Trophoblast cell (in vitro differentiated cells and primary cell): ENCODE measurements at places on chromosomes 4 and X.

DNA sequence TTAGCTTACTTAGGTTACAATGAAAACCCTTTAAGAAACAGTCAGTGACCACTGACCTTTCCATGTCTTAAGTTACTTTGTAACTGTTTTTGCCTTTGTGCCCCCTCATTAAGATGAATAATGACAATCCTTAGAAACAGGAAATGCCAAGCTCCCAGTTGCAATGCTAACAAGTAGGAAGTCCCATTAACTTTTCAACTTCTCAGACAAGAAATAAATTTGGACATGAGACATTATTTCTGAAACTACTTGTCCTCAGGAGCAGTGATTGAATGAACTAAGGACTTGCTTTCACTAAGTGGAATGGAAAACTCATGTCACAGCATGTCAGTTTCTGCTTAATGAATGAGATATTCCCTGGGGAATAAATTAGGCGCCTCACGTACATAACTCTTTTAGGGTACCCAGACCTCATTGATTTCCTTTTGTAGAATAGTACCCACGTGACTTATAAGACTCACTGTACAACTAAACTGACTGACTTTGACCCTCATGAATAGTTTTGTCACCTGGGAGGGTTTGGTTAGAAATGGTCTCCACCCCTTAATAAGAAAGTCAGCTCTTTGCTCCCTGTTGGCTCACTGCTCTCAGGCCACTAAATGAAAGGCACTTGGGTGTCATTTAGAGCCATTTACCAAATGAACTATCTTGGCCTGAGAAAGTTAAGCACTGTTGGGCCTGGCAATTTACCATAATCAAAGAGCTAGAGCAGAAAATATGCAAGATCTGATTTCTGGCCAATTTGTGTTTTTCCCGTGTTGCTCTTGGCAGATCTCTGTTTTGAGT, 383.9 kb downstream of the RPA4 start:
- no peaks in the 10 kb centered on the region for H3K4me1 ChIP-seq
- H3K27ac ChIP-seq: no peak overlapping the region
- no peak overlapping the region for H3K4me3 ChIP-seq
- no peaks in the 10 kb centered on the region for H3K36me3 ChIP-seq

DNA sequence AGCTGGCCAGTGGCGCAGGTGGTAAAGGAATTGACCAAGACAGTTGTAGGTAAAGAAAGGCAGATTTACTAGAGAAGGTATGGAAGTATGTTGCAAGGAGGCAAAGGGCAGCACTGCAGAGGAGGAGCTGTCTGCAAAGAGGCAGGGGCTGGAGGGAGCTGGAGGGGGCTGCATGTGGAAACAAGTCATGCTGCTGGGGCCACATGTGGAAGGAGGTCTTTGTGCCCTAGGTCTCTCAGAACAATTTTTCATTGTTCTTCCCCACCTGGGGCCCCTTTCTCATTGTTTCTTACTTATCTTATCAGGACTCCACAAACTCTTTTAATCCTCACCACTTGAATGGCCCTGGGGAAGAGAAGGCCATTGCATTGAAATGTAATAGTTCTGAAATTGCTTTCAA, 144.8 kb upstream of the PLAC1 start:
- H3K4me3 ChIP-seq: no peak overlapping the region
- H3K27ac ChIP-seq: no peak overlapping the region
- no peak for DNase-seq

- H3K4me3 ChIP-seq: no peak overlapping the region
- no peak for DNase-seq
- no peaks in the 10 kb centered on the region for H3K27me3 ChIP-seq
- no peaks in the 10 kb centered on the region for H3K4me1 ChIP-seq
Observed at GRCh38 chr4:60619531-60620305, 580.4 kb upstream of the ADGRL3 start.

- H3K27ac ChIP-seq: no peak overlapping the region
- H3K4me3 ChIP-seq: no peak overlapping the region
- peaks cover 2% of the 10 kb centered on the region for H3K4me1 ChIP-seq
- H3K36me3 ChIP-seq: no peaks in the 10 kb centered on the region
- DNase-seq: no peak
Observed at GRCh38 chr4:156576946-156577345, 394.7 kb downstream of the PDGFC start.

GRCh38 chrX:80181079-80181478, 166.5 kb downstream of the TBX22 start:
- H3K27ac ChIP-seq: no peak overlapping the region
- no peak for DNase-seq
- H3K27me3 ChIP-seq: no peaks in the 10 kb centered on the region
- H3K36me3 ChIP-seq: no peaks in the 10 kb centered on the region

DNA sequence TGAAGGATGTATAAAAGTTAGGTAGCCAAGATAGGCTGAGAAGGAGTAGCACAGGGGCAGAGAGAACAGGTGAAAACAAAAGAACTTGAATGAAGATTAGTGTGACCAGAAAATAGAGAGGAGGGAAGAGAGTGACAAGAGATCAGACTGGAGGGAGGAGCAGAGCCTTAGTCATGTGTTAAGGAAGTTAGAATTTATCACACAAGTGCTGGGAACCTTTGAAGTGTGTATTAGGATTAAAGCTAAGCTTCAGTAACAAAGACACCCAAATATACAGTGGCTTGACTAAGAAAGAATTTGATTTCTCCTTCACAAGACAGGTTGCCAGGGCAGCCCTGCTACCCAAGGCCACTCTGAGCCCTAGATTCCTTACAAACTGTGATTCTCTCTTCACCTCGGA, 10.7 kb upstream of the CCDC149 start:
- H3K36me3 ChIP-seq: no peaks in the 10 kb centered on the region
- no peak overlapping the region for H3K4me3 ChIP-seq
- DNase-seq: no peak
- H3K4me1 ChIP-seq: no peaks in the 10 kb centered on the region
- no peaks in the 10 kb centered on the region for H3K27me3 ChIP-seq
- H3K27ac ChIP-seq: no peak overlapping the region

DNA sequence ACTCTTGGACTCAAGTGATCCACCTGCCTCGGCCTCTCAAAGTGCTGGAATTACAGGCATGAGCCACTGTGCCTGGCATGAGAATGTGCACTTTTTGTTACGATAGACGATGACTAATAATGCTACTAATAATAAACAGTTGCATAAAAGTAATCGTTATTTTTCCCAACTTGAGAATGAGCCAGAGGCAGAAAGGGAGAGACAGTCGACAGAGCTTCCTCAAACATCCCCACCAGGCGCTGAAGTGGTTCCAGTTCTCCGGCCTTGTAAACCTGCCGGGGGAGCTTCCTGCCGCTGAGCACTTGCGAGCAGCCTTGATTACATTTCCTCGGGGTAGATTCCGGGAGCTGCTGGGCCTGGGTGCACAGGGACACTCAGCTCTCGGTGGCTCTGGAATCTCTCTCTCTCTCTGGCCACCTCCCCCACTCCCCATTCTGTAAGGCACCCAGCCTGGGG, 8.9 kb upstream of the HTRA3 start:
- DNase-seq: peak; percentile 86
- H3K27me3 ChIP-seq: no peaks in the 10 kb centered on the region
- H3K27ac ChIP-seq: peak overlapping the region; percentile 78
- H3K4me1 ChIP-seq: peaks cover 35% of the 10 kb centered on the region
- H3K36me3 ChIP-seq: no peaks in the 10 kb centered on the region

DNA sequence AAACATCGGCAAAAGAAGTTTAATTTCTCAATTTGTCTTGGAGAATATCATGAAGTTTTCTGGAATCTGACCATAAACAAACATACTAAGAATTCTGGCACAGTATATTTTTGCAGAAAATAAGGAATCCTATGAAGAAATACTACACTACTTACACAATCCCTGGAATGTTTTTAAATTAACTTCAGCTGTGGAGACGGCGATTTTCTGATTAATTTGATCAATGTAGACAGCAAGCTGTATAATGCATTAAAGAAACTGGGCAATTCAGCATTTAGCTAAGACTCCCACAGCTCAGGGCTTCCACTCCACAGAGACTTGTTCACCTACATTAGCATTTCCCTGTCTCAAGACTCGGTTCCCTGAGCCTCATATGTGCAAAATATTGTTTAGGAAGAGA, 12.2 kb downstream of the EGFL6 start:
- H3K4me3 ChIP-seq: no peak overlapping the region
- no peaks in the 10 kb centered on the region for H3K27me3 ChIP-seq
- H3K27ac ChIP-seq: no peak overlapping the region
- H3K36me3 ChIP-seq: no peaks in the 10 kb centered on the region
